ENCODE measurements at places on chromosomes 3 and 15.

DNA sequence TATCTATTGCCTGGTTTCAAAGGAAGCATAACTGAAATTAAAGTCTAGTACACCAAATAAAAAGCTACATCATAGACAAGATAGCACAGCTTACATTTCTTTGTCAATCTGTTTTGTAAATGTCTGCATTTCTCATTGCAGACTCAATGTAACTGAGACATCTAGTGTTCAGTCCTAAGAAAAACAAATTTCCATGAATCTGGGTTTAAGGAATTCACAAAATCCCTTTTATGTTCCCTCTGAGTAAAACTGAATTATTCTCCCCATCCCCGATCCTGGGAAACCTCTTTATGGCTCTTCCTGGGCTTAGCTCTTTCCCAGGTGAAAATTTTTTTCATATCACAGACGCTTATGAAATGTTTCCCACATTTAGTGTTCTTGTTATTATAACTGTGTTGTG, 21.6 kb upstream of the RASA2 start:
- no peak for DNase-seq

DNA sequence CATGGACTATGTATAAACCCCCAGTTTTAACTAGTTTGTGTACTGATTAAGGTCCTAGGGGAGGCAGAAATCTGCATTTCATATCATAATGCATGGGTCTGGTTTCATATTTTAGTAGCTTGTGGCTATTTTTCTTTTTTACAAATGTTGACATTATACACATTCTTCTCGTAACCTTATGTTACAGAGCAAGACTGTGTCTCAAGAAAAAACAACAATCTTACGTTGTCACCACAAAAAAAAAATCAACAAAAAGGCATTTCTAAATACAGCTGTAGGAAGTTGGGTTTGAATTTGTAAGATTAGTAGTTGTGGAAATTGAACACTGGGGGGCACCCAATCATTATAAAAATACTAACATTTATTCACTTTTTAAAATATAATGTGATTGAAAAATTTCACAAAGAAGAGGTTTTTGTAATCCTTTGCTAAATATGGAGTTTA, 17.9 kb downstream of the SERP1 start:
- no peak for DNase-seq

GRCh38 chr3:119681279-119681678, 4.1 kb upstream of the COX17 start:
- DNase-seq = no peak

DNA sequence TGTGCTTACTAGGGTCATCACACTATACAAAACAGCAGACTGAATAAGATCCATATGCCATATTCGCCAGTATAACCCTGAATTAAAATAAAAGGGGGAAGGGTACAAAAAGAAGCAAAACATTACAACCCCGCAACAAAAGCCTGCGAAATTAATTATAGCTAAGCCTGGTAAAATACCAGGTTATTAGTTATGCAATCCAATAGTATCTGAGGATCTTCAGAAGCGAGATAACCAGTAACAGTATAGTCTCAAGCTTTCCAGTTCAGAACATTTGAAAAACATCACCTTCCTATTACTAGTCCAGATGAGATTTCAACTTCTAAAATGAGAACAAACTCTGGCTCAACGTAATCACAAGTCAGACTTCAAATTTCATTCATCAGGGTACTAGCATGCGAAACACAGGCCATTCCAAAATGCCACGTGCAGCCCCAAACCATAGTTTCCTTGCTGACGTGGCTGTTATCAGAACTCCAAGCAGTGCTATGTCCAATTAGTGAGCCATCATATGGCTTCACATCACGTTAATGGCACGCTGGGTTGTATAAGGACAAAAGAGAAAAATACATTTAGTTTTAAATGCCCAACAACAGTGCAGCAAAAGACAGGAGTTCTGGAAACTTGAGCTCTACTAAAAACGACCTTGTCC, 1.1 kb downstream of the SSR3 start:
- DNase-seq = no peak

DNA sequence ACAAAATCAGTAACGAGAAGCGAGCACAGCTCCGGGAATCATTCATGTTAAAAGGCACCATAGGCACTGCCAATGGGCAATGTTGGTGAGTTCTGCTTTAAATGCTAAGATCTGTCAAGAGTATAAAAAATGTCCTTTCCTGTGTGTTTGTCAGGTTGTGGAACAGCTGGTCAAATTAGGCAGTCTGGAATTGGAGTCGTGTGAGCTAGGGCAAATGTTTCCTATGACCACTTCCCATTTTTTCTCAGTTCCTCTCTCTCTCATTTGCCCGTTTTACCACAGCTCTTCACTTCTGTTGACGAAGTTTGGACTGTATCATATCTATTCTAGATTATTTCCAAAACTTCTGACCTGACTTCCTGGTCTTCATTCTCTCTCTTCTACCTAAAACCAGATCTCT, 60.8 kb upstream of the GOLIM4 start:
- no peak for DNase-seq

GRCh38 chr15:43253431-43254403, 13.0 kb downstream of the TGM5 start:
- no peak for DNase-seq

DNA sequence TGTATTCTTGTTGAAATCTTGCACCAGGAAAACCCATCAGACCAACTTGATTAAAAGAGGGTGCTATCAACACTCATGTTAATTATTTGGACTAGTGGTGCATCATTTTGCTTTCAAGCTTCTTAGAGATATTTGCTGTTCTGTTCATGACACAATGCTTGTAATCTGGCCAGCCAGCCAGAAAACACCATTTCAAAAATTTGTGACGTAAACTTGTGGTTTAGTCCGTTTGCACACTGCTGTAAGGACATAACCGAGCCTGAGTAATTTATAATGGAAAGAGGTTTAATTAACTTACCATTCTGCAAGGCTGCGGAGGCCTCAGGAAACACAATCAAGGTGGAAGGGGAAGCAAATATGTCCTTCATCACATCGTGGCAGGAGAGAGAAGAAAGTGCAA, 374.3 kb upstream of the TGFBR2 start:
- DNase-seq = no peak

- no peak for DNase-seq
These were observed 86.8 kb downstream of the TCF12 start for GRCh38 chr15:57005244-57005643.

GRCh38 chr3:69527498-69527897, 141.6 kb upstream of the FRMD4B start:
- no peak for DNase-seq

GRCh38 chr3:38131621-38132369, 5.1 kb downstream of the ACAA1 start:
- peak; percentile 55 for DNase-seq

- no peak for DNase-seq
These were observed 21.3 kb upstream of the SCN10A start for GRCh38 chr3:38837358-38837757.

- DNase-seq = no peak
These were observed 39.3 kb downstream of the RFTN1 start for GRCh38 chr3:16474216-16474615.

- no peak for DNase-seq
These were observed 81.6 kb upstream of the ROBO2 start for GRCh38 chr3:76958274-76958673.

GRCh38 chr15:33218071-33218491, 23.6 kb upstream of the FMN1 start:
- DNase-seq = no peak

DNA sequence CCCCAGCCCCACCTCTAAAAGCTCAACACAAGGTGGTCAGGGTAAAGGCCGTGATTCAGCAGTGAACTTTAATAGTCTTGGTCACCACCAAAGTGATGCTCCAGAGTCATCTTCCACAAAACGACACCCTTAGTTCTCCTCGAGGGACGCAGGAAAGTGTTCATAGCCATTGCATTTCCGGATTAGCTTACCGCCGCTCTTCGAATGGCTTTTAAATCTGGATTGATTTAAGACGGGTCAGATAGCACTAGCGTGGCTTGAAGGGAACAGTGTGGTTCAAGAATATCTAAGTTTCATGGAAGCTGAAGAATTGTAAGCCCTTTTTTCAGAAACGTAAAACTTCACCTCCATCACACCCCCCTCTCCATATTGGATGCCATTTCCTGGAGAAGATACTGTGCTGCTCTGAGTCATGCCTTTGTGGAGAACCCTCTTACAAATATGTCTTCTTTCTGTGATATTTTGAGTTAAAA, 829 bp downstream of the RNF7 start:
- no peak for DNase-seq

DNA sequence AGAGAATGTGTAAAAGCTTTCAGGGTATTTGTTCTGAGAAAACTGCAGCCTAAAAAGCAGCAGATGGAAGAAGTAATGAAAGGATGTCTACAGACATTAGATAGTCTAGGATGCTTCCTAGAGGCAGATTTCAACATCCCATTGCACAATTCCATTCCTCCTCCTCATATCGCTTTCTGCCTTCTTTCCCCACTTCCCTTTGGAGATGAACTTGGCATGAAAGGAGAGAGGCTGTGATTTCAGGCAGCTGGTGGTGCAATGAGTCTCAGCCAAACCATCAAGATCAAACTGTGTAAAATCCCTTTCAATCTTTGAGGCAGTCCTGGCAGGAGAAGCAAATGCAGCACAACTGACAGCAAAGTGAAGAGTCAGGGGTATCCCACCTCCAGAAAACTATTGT, 438.7 kb upstream of the KCNMB2 start:
- DNase-seq = no peak

GRCh38 chr3:129596194-129597086, 10.0 kb downstream of the PLXND1 start:
- no peak for DNase-seq

DNA sequence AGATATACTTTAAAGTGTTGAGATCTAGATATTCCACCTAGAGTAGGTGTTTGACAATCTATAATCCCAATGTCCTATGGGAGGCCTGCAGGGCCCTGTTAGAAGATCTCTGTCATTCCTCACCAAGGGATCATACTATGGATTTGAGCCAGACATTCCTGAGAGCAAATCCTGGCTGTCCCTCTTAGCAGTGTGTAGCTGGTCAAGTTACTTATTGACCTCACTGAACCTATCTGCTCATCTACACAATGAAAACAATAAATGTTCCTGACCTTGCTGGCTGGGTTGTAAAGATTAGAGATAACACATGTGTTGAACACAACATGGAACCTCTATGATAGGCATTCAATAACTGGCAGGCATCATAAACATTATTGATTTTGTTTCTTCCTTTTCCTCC, 265.6 kb upstream of the ATP11B start:
- DNase-seq = no peak

GRCh38 chr15:38354315-38354929, 99.5 kb upstream of the FAM98B start:
- peak; percentile 55 for DNase-seq

GRCh38 chr3:71562938-71563337, 20.6 kb downstream of the FOXP1 start:
- no peak for DNase-seq

GRCh38 chr3:152225201-152225600, 43.5 kb upstream of the MBNL1 start:
- no peak for DNase-seq

DNA sequence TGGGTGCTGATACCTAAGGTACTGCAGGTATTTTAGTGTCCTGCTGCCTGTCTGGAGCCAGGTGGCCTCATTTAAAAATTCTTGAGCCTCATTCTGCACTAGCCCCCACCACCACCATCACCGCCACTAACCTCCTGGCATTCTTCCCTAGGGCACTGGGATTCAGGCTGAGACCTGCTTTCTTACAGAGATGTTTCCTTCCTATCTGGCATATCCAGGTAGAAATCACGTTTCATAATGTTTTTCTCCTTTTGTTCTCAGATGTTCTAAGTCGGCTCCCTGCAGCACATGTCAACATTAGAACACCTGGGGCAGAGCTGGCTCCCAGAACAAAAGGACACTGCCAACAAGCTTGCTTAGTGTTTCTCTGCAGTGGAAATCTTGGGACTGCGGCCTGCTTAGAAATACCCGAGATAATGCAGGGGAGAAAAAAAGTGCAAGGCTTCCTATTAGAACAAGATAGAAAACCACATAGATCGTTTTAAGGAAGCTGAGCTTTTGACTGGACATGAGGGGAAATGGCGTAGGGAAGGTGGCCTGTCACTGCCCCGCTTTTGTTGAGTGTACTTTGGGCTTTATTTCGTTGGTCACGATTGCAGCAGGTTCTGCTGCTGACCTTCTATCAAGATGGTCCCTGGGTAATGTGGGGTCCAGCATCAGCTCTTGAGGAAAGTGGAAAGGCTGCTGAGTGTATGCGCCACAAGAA, 59.6 kb upstream of the PPARG start:
- no peak for DNase-seq

- no peak for DNase-seq
These were observed 583.8 kb upstream of the ZNF717 start for GRCh38 chr3:76369170-76369569.

DNA sequence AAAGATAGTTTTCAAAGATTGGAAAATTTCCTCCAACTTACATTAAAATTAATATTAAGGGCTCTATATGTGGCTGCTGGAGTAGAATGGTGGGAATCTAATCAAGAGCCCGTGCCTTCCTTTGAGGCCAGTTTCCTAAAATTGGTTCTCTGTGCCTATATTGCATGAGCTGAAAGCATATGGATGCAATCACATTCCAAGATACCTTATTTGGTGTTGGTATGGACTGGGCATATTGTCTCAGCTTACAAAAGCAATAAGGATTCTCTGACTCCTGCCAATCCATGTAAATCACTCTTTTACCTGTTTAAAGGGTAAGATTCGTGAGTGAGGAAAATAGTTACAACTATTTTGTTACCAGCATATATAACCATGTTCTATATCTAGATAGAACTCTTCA, 111.6 kb downstream of the GREM1 start:
- no peak for DNase-seq

- no peak for DNase-seq
These were observed 14.8 kb downstream of the CRYGS start for GRCh38 chr3:186529201-186529999.

DNA sequence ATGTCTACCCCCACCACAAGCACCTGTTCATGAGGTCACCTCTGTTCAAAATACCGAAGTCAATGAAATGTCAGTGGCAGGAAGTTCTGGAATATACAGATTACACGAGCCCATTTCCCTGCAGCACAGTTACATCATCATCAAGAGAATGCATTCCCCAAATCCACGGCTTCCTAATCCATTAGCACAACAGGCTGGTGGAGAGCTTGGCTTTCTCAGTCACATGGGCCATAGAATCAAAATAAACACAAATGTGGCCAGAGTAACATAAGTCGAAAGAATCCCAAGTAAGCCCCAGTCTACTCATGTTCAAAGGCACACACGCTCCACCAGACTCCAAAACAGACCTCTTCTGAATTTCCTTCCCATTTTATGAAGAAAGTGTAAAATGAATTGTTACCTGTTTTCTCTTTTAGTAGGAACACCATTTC, 419.3 kb downstream of the MAGI1 start:
- DNase-seq = no peak

- DNase-seq = no peak
These were observed 4.6 kb upstream of the TRIM71 start for GRCh38 chr3:32813180-32813579.

GRCh38 chr3:56775838-56776555, 25.8 kb downstream of the ARHGEF3 start:
- no peak for DNase-seq

GRCh38 chr3:138440121-138440521, 5.7 kb downstream of the ESYT3 start:
- no peak for DNase-seq

GRCh38 chr15:63420333-63420747, 38.7 kb upstream of the CA12 start:
- DNase-seq = no peak

- DNase-seq = no peak
These were observed 24.5 kb downstream of the NIPA1 start for GRCh38 chr15:22810853-22811338.

Data from neural crest cell (in vitro differentiated cells).